Substantia nigra (tissue), 51 donors: ENCODE measurements at places on chromosomes 5 and 9.
A peak's percentile ranks its signal among the peaks of the same experiment; 100 is the strongest.

DNA sequence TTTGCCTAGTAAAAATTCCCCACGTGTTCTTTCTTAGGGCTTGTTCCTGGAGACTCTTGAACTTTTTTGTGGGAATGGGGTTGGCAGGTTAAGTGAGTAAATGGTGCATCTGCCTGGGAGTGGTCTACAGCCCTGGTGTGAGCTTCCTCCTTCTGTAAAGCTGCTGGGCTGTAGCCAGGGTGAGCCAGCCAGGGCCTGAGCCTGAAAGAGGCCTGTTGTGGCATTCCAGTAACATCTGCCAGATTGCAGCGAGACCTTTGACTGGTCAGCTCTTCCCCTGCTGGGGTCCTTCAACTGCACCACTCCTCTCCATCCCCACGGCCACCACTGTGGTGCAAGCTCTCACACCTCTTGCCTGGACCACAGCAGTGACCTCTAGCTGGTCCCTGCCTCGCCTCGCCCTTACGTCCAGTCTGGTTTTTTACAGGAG, 47.5 kb downstream of the SLC22A5 start:
- DNase-seq = peak; percentile 61

DNA sequence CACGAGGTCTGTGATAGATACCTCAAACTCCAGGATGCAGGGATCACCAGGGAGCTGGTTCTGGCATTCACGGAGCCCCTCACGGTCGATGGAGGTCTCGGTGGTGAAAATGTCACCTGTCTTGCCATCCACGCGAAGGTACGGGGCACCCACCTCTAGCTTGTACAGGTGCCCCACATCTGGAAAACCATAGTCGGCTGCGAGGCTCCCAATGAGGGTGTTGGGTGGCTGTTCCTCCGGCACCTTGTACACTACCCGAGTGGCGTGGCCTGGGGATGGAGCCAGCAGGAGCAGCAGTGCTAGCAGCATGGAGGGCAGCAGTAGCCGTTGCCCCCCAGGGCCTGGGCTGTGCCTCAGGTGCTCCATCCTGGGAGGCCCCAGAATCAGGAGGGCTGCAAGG, 9.2 kb downstream of the PCDH1 start:
- no peak for DNase-seq

- no peak for DNase-seq
Observed at GRCh38 chr9:132288966-132289365, 65.8 kb downstream of the SETX start.

- DNase-seq = no peak
Observed at GRCh38 chr5:7955476-7955875, 86.5 kb downstream of the MTRR start.

GRCh38 chr9:21883642-21884041, 81.2 kb downstream of the MTAP start:
- no peak for DNase-seq

GRCh38 chr5:154900066-154900465, 37.9 kb downstream of the GEMIN5 start:
- DNase-seq = no peak

- DNase-seq = no peak
Observed at GRCh38 chr9:37100327-37100726, 20.0 kb upstream of the ZCCHC7 start.

- DNase-seq = no peak
Observed at GRCh38 chr9:126956917-126957686, 42.5 kb downstream of the RALGPS1 start.
